Activated T-helper 1 cell treated with Interleukin-2 at 50 U/mL for 16 hours (primary cell): ENCODE measurements at places on chromosomes 2 and 18.

- DNase-seq = no peak
Observed at GRCh38 chr18:70335892-70336726, 47.3 kb downstream of the SOCS6 start.

GRCh38 chr2:1826226-1826905 lies 82.1 kb upstream of the PXDN start:
- no peak for DNase-seq

DNA sequence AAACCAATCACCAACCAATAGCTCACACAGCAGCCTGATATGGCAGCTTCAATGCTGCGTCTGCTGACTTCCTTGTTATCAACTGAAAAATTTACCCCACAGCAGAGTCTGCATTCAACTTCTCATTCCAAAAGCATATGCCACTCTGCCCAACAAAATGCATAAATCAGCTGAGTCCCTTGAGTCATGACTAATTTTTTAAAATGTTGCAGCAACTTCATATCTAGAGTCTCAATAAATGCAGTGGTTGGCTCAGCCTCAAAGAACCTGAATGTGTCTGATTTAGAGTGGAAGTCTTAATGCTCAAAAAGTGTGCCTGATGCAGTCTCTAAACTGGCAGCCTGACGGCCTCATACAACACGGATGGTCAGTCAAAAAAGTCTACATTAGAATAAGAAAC lies 46.5 kb downstream of the FARSB start:
- no peak for DNase-seq

GRCh38 chr2:108010912-108011591 lies 24.7 kb downstream of the SLC5A7 start:
- no peak for DNase-seq

DNA sequence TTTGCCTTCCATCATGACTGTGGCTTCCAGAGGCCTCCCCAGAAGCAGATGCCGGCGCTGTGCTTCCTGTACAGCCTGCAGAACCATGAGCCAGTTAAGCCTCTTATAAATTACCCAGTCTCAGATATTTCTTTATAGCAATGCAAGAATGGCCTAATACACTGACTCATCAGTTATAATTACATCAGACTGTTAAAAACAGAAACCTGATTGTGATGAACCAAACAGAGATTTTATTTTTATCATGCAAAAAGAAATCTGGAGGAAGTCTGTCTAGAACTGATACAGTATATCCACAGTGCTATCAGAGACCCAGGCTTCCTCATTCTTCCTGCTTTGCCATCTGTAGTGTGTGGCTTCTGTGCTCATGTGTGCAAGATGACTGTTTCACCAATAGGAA lies 93.4 kb upstream of the MEX3C start:
- no peak for DNase-seq

DNA sequence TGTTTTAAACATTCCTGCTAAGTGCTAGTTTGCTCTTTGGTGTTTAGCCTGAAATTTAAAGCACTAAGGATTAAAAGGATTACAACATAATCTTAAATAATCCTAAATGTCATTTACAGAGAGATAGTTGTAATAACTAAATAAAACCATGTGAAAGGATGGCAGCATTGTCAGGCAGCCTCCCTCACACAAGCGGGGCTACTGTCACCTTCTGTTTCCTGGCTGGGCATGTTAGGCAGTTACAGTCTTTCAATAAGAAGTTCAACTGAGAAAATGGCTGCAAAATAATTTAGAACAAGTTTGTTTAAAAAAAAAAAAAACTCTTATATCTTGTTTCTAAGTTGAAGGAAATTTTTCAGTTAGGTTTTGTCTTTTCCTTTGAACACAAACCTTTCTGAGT lies 124.9 kb downstream of the ARHGAP15 start:
- DNase-seq = peak; percentile 20

- DNase-seq = no peak
Observed at GRCh38 chr18:59696311-59697235, 650 bp downstream of the CCBE1 start.

GRCh38 chr2:176172007-176172894 lies 15.1 kb downstream of the HOXD3 start:
- DNase-seq = no peak

GRCh38 chr2:122129399-122129798 lies 373.9 kb downstream of the TSN start:
- no peak for DNase-seq

- DNase-seq = no peak
Observed at GRCh38 chr2:44904578-44904977, 36.9 kb upstream of the SIX3 start.

- DNase-seq = no peak
Observed at GRCh38 chr2:85761-86160, 39.5 kb upstream of the FAM110C start.

DNA sequence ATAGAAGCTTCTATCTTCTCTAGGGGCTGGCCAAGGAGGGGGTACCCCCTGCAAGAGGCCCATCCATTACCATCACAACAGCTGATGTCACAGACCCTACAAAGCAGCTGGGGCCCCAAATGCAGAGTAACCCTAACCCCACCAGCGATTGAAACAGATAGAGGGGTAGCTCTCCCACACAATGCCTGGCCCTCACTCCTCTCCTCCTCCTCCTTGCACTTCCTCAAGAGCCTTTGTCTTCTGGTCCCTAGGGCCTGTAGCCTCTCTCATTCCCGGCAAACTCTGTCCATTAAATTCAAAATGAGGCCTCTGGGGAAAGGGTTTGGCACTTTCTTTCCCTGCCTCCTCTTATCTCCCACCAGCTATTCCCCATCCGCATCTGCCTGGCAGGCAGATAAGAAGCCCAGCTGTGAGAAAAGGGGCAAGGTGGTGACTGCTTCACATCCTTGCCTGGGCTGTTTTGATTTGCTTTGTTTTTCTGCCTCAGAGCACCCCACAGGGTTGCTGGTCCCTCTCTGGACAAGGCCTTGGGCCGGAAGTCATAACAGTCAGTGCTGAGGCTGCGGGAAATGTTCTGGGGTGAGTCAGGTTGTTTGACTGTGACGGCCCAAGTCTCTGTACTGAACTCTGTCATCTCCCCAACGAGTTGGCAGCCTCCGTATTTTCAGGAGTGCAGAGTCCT lies 26.1 kb upstream of the CYP26B1 start:
- DNase-seq = no peak

GRCh38 chr2:144030791-144031190 lies 489.1 kb downstream of the ZEB2 start:
- no peak for DNase-seq

GRCh38 chr2:27885661-27886060 lies 4.5 kb downstream of the RBKS start:
- no peak for DNase-seq

DNA sequence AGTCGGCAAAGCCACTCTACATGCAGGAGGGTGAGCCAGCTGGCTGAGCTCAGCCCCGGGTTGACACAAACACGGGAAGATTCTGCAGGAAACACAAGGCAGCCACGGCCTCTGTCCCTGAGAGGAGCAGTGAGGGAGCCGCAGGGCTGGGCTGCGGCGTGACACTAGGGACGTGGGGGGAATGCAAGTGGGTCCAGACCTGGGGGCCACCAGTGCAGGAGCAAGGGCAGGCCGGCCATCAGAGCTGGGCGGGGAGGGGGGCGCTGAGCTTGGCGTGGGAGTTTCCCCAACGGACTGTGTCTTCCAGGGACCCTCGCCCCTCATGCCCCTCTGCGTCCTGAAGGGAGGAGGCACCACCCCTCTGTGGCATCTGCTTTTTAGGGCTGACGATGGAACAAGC lies 12.0 kb upstream of the C1QL2 start:
- no peak for DNase-seq

- DNase-seq = no peak
Observed at GRCh38 chr2:29443627-29444026, 328.4 kb downstream of the CLIP4 start.

DNA sequence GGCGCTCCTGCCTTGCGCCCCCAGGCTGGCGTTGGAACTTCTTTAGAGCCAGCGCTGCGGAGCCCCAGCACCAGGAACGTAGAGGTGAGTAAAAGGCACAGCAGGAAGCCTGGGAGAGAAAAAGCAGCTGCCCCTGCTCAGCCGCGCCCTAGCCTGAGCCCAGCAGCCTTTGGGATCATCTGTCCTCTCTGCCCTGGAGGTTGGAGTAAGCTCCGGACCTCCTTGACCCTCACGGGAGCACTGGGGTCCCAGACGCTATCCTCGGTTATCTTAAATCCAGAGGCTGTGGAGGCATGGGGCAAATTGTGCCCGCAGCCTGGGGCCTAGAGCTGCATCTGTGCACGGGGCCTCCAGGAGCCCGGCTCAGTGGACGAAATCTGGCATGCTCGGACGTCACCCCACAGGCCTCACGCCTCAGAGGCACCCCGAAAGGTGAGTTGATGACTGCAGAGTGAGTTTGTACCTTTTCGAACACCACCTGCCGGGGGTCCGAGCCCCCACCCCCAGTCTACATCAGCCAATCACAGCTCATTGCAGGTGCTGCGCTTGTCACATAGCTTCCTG lies 1.6 kb upstream of the SLC66A2 start:
- no peak for DNase-seq

GRCh38 chr2:120298173-120298835 lies 45.7 kb downstream of the RALB start:
- no peak for DNase-seq

GRCh38 chr2:109685453-109685852 lies 71.3 kb downstream of the SOWAHC start:
- DNase-seq = no peak

- no peak for DNase-seq
Observed at GRCh38 chr2:196759378-196759706, 40.1 kb downstream of the GTF3C3 start.

DNA sequence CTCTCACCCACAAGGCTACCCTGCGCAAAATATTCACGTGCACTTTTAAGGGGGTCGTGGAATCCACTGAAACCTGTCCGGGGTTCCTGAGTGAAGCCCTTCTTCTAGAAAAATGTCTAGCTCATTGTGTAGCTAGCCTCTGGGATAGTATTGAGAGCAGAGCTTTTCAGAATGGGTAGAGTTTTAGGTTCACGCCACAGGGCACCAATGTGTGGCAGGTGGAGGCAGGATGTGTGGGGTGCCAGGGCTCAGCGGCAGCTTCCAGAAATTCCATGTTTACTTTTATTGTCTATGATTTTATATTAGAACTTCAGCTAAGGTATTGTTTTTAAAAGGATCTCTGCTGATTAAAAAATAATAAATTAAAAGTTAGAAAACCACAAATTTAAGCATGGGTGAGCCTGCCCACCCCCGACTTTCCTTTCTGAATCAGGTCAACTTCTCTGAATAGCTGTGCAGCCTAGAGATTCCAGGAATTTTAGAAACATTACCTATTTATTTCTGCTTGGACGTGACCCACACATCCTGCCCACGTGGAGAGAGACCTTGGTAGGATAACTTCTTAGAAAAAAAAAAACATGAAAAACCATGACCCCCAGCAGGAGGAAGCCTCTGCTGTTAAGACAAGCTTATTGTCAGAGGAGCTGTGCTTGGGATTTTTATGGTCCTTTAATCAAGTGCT lies 163.7 kb downstream of the CTIF start:
- no peak for DNase-seq

- no peak for DNase-seq
Observed at GRCh38 chr18:2968606-2969005, 44.3 kb downstream of the LPIN2 start.

DNA sequence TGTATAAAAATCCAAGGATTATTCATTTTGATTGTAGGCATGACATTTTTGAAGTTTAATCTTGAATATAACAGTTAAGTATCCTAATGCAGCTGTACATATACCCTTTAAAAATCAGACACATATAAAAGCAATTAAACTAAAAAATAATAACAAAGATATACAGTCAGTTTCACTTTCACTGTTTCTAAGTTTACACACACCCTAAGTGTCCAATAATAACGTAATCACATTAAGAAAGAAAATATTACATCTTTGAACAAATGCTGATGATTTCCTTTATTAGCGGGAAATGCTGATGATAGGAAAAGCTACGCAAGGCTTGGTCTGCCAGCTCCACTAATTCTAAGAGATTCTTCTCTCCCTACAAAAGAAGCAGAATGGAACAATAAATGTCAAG lies 38.8 kb downstream of the RTTN start:
- DNase-seq = no peak

- no peak for DNase-seq
Observed at GRCh38 chr18:13930964-13931363, 15.6 kb upstream of the MC2R start.
